ENCODE measurements at places on chromosomes 11 and 22.

- DNase-seq = no peak
Measured at GRCh38 chr22:22942511-22943329, 55.1 kb downstream of the IGLL5 start.

DNA sequence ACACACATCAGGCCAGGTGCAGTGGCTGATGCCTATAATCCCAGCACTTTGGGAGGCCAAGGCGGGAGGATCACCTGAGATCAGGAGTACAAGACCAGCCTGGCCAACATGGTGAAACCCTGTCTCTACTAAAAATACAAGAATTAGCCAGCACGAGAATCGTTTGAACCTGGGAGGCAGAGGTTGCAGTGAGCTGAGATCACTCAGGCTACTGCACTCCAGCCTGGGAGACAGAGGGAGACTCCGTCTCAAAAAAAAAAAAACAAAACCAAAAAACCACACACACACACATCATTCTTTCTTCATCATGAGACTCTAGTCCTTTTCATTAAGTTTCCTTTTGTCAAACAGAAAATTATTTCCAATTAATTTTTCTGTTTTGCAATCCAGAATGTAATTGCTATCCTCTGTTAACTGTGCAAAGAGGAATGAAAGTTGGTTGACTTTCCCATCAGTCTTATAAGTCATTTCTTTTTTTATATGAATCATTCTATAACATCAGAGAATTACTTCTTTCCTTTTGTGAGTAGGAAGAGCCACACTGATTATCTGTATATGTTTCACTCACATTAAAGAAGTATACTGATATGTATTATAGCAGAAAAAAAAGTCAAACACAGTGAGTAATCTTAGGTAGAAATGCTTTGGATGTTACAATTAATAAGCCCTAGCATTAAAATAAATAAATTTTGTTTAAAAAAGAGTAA, 52.2 kb downstream of the HORMAD2 start:
- DNase-seq = no peak

- no peak for DNase-seq
Measured at GRCh38 chr11:94708642-94709041, 59.5 kb upstream of the AMOTL1 start.

GRCh38 chr11:79667380-79667779, 226.6 kb upstream of the TENM4 start:
- DNase-seq = no peak

DNA sequence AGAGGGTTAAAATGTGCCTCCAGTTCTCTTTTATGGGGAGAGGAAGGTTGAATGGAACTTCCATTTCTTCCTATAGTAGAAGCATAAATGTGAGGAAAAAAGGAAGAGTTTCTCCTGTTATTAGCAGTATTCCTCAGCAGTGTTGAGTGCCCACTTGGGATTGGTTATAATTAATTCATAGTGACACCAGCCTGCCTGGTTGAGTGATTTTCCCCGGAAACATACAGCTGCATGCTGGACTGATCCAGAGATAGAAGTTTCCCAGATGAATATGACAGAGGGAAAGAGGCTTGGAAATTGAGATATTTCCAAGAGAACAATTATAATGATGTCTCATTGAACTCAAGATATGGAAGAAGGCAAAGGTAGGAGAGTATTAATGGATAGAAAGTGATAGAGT, 28.3 kb downstream of the RAB39A start:
- no peak for DNase-seq

DNA sequence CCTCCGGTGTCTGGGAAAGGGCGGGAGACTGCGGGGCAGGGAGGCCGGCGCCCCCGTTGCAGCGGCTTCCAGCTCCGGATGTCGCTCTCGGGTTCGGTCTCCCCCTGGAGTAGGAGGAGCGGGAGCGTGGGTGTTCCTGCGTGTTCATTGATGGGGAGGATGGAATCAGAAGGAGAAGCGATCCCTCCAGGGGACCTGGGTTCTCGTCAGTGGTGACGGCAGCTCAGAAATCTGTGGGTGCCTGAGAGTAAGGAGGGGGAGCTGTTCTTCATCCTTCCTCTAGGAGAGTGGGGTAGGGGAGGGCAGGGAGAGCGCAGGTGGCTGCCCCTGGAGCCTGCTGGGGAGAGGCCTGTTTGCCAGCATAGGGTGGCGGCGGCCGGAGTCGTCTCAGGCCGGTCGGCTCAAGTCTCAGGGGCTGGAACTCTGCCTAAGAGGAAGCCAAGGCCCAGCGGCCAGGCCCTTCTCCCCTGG, 1.1 kb downstream of the UBASH3B start:
- DNase-seq = peak; percentile 61

DNA sequence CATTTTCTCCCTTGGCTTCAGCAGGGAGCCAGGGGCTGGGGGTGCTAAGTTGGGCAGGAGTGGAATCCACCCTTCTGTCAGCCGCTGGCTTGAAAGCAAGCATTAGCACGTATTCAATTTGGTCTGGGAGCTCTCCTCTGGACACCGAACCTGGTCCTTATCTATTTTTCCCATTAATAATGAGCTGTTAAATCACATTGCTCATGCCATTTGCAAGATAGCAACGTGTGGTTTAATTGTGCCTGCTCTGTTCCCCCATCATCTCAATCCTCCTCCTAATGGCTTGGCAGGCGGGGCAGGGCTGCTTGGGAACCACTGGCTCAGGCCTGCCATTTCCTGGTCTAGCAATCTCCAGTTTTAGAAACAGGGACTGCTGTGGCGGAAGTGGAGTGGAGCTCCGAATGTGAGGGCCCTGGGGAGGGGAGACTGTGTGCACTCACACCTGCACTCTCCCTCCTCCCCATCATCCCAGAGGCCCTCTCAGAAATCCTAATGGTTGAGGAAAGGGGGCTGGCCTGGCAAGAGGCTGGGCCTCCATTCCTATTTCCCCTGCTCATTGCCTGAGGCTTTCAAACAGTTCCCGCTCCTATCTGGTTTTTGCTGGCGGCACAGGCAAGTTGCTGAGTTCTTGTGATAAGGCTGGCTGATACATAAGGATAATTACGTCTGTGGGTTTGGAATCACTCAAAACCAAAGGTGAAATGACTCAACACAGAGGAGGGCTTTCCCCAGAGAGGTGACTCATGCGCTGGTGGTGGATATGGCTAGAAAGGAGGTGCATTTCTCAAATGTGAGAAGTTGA, 201.2 kb upstream of the E2F8 start:
- DNase-seq = peak; percentile 76

DNA sequence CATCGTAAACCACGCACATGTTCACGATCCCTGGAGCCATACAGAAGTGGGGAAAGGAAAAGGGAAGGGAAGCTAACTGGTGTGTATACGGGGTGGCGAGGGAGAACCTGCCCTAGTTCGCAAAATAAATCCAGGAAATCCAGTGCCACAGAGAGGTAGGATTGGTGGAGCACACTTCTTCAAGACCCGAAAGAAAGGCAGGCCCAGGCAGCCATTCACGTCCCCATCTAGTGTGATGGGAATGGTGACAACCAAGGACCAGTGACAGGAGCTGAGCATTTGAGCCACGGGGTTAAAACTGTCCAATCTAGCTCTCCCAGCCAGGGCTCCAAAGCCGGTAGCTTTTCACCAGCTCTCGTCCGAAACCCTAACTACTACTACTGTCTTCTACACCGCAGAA, 53.7 kb downstream of the IGSF9B start:
- DNase-seq = no peak

DNA sequence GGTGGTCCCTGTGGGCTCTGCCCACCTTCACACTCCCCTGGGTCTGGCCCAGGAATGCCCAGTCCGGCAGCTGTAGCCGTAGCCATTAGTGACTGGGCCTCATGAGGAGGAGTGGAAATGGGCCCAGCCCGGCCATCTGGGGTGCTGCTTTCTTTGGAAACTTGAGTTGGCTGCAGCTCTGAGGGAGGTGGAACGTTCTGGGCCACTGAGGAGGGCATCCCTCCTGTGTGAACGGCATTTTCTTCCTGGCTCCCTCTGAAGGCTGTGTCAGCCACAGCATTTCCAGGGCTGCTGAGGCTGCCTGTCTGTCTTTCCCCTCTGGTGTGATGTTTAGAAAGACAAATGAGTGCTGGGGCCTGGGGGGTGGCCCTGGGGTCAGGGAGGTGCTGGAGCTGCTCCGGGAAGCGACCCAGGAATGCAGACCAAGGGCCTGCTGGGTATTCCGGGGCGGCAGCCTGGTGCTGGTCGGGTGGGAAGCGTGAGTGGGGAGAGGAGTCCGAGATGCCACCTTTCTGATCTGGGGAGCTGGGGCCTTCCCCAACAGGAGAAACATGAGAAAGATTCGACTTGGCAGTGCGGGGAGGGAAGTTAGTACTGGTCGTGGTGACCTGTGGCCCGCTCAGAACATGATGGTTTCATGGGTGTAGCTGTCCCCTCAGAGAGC, 27.1 kb downstream of the PTDSS2 start:
- no peak for DNase-seq
